ENCODE measurements at places on chromosomes 2 and 18.

- DNase-seq, result no peak
Observed at GRCh38 chr2:159614534-159615366, 1.6 kb downstream of the BAZ2B start.

DNA sequence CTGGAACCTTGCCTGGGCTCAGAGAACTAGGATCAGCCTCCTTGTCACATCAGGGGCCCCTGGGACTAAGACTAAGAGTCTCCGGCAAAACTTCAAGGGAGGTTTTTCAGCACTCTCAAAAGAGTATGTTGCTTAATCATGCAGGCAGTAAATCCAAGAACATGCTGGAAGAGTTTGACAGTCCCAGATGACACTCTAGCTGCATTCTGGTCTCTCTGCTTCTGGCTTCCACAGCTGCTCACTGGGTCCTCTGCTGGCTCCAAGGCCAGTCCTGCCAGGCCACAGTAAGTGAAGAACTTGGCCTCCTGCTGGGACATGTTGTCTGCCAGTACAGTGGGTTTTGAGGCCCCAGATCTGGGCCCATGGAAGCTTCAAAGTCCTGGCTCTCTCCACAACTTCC, 45.2 kb upstream of the IL1RL1 start:
- DNase-seq, result no peak

DNA sequence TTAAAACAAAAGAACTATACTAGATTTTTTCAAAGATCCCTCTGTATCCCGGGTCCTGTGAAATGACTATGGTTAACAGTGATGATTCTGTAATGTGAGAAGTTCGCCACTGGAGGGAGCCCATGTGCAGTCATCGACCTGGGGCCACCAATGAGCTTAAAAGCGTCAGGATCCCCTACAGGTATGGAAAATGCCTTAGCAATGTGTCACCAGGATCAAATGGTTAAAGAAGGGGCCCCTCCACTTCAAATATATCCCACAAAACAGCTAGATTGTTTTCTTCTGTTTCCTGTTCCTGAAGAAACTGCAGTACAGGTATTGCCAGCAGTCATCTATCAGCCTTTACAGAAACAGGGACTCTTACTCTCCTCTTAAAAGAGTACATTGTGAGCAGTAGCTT, 15.3 kb downstream of the CHRNA1 start:
- peak; percentile 73 for DNase-seq

DNA sequence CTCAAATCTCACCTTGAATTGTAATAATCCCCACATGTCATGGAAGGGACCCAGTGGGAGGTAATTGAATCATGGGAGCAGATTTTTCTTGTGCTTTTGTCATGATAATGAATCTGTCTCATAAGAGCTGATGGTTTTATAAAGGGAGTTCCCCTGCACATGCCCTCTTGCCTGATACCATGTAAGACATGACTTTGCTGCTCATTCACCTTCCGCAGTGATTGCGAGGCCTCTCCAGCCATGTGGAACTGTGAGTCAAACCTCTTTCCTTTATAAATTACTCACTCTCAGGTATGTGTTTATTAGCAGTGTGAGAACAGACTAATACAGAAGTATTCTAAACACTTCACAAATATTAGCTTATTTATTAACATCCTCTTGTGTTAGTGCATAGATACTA, 516.7 kb downstream of the LRRTM4 start:
- no peak for DNase-seq

DNA sequence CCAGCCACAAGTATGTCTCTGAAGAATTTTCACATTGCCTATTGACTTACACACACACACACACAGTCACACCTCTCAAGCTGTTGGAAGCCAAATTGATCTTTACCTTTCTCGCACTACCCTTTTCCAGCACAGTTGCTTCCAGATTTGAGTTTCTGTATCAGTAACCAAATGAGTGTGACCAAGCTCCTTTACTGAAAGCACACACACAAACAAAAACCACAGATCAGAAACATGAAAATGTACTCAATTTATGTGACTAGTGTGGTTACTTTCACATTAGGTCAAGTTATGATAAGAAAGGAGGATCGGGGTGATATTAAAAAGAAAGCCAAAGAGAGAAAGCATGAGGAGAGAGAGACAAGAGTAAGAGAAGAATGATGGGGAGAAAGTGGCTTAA, 993.9 kb upstream of the POU3F3 start:
- DNase-seq, result no peak

GRCh38 chr2:48674933-48675332, 57.3 kb downstream of the GTF2A1L start:
- DNase-seq, result no peak

GRCh38 chr18:58856881-58857280, 7.8 kb upstream of the ZNF532 start:
- no peak for DNase-seq

DNA sequence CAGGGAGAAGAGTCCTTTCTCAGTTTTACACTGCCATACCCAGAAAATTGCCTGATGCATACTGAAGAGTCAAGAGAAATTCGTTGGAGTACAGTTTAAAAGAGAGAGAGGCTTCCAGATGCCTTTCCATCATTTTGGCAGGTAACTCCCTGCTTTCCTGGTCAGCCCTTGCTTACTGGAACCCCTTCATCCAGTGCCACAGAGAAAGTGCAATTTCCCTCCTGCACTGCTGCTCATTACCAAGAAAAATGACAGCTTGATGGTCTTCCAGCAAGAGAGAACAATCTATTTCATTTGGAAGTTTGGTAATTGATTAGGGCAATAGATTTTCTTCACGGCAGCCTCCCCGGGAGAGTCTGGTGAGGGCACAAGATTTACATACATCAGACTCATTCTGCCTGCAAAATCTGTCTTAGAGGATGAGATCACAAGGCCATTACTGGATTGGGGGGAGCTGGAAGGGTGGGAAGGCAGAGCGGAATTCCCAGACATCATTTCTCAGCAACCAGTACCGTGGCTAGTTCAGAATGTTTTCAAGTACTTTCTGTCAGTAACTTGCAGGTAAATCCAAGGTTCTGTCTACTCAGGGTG, 102.8 kb upstream of the SLC14A2 start:
- DNase-seq, result no peak

GRCh38 chr2:101341901-101342624, 33.6 kb upstream of the RNF149 start:
- DNase-seq, result peak; percentile 66

- no peak for DNase-seq
Observed at GRCh38 chr2:205700331-205701132, 18.2 kb downstream of the NRP2 start.

DNA sequence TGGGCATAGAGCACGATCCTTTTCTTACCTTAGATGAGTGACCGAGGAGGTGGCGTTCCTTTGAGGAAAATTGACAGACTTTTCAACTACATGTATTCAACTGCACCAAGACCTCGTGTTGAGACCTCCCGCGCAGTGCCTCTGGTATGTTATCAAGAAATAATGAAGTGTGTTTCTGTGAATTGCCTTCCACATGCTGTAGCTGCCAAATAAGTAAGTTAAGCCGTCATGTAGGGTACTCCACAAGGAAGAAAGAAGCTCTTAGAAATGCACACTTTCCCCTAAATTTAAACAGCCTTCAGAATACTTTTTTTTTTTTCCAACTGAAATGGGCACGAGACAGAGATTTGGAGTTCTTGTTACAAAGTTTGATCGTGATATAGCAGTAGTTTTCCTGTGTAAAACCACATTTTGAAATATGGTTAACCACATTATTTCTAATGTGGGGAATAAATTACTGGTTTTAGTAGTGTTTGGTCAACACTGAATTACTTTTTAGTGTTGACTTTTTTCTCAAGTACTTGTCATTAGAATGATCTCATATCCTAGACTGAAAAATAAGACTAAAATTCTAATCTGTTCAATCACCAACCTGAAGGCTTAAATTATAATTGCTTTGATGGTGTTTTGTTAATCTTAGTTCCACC, 30.5 kb downstream of the PDK1 start:
- DNase-seq, result no peak

- DNase-seq, result no peak
Observed at GRCh38 chr2:239290618-239291474, 110.0 kb downstream of the HDAC4 start.

DNA sequence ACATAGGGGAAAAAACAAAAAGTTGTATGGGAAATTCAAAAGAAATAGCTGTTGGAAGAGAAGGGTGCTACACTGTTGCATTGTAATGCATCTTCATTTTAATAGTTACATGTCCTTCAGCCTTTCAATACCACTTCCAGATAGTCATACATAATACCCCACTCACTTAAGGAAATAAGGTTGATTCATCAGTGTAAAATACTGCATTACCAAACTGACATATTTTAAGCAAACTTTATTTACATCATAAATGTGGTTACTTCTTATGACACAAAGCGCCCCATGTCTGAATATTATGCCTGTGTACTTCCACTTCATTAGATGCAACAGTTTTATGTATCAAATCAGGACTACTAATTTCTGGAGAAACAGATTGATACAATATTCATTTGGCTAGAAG, 4.5 kb downstream of the RBMS1 start:
- no peak for DNase-seq

DNA sequence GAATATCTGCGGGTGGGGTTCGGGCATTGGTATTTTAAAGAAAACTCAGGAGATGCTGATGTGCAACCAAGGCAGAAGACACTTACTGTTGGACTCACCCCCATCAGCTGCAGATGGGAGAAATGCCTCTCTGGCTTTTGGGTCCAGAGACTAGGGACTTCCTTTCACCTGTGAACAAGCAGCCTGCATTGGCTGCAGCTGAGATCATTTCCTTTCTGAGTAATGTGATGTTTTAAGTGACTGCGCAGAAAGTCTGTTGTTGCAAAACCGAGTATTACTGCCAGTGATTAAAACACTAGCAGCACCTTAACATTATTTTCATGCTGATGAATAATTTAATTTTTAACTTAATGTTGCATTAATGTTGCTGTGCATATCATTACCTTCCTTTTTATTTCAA, 143.0 kb downstream of the TSN start:
- no peak for DNase-seq

GRCh38 chr2:219062081-219062480, 1.4 kb upstream of the IHH start:
- DNase-seq, result no peak

- DNase-seq, result no peak
Observed at GRCh38 chr18:12442946-12443345, 35.2 kb downstream of the PRELID3A start.

DNA sequence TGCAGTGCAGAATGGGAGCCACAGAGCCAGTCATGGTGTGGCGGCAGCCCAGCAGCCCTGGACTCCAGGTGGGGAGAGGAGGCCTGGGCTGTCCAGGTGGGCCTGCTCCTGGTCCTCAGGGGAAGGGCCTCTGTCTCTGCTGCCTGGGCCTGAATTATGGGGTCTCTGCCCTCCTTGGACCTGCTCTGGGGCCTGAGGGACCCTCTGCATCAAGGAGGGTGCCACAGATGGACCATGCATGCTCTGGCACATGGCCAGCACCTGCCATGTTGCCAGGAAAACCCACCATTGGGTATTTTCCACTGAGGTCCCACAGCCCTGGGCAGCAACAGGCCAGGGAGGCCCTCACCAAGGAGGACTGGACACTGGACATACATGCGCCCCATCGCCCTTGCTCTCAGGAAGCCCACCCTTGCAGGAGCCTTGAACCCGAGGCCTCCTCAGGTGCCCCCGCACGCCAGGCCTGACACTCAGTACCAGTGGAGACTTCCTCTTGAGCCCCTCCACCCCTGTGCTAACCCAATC, 107.1 kb downstream of the NDUFA10 start:
- no peak for DNase-seq

- DNase-seq, result no peak
Observed at GRCh38 chr2:66113988-66114625, 320.8 kb upstream of the MEIS1 start.

- no peak for DNase-seq
Observed at GRCh38 chr2:20457661-20458630, 11.1 kb downstream of the RHOB start.

DNA sequence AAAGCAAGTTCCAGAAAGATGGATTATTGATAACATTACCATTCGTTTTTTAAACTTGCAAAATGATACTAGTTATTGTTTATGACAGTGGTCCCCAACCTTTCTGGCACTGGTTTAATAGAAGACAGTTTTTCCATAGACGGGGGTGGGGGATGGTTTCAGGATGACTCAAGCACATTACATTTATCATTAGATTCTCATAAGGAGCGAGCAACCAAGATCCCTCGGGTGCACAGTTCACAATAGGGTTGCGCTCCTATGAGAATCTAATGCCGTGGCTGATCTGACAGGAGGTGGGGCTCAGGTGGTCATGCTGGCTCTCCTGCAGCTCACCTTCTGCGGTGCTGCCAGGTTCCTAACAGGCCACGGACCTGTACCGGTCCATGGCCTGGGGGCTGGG, 86.2 kb downstream of the BCL2 start:
- no peak for DNase-seq

GRCh38 chr18:8911408-8912340, 190.8 kb upstream of the NDUFV2 start:
- DNase-seq, result peak; percentile 21

GRCh38 chr18:49072524-49072934, 121.8 kb upstream of the SMAD7 start:
- DNase-seq, result no peak
